Activated CD4-positive, alpha-beta T cell treated with anti-CD3 and anti-CD28 coated beads for 1 hour (primary cell): ENCODE measurements at places on chromosomes 12 and 14.

DNA sequence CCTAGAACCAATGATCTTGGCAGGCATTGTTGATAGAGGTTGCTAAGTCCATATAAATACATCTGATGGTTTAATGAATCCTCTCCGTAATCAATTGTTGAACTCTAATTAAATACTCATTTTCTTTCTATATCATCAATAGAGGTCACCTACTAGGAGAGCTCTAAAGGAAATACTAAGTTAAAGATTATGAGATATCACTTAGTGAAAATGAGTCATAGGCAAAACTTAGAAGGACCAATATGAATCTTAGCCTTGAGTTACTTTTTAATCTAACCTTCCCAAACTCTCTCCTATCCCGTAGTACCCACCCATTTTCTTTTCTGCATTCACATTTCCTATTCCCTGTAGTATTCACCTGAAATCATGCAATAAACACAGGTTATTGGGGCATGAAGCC lies 50.2 kb downstream of the MBIP start:
- no peak for DNase-seq

DNA sequence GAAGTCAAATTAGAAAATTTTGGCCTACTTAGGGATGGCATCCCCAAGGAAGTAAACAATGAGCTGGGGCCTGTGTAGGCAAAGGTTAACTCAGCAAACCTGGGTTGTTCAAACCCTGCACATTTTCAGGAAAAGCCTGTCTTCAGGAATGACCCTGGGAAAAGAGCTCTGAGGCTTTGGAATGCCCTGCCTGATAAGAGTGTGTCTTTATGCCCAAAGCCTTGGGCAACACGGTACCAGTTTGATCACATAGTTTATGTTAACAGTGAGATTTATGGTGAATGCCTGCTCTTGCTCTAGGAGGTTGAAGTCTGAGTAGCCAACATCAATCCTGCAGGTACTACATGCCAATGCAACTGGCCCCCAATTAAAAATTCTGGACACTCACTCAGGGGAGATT lies 28.2 kb upstream of the STAB2 start:
- no peak for DNase-seq

DNA sequence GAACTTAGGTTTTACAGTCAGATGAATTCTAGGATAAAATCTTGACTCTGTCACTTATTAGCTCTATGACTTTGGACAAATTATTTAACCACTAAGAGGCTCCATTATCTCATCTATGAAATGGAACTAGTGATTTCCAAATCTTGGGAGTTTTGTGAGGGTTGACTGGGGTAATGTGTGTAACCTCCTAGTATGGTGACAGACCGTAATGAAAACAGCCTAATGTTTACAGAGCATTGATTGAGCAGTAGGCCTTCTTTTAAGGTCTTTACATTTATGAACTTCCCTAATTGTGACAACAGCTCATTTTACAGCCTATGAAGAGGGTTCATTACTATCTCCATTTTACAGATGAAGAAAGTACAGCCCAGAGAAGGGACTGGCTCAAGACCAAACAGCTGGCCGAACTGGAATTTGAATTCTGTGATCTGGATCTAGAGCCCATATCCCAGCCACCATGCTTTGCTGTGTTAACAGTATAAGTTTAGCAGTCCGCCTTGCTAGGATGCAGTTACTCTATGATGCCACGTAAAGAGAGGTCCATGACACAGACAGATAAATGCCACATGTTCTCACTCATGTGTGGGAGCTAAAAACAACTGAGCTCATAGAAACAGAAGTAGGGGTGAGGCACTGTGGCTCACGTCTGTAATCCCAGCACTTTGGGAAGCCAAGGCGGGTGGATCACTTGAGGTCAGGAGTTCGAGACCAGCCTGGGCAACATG lies 9.1 kb upstream of the FBXL14 start:
- no peak for DNase-seq

DNA sequence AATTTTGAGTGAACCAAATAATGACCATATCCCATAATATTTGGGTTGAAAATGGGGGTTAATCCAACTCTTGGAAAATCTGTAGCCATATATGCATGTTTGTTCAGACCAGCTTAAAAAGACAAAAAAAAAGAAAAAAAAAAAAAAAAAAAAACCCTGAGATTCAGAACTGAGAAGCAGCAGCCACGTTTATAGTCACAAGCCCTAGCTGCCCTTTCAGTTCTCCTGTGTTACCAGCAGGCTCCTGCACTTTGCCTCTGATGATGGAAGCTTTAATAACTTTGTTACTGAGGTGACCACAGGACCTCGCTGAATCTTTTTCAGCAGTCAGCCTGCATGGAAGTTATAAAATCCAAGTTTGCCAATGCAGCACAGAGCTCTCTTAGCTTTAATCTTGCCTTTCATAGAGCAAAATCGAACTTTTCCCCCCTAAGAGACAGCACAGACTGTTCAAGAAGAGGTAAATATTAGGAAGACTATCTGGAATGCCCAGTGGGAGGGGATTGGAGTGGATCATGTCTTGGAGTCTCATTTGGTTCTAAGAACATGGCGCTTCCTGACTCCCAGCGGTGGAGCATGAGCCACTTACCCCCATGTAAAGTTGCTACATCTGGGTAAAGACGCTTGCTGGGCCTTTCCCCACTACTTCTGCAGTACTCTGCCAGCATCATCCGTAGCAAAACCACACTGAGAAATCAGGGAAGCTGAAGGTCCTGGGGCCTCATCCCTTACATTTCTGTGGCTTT lies 20.6 kb downstream of the GNG2 start:
- DNase-seq = no peak

DNA sequence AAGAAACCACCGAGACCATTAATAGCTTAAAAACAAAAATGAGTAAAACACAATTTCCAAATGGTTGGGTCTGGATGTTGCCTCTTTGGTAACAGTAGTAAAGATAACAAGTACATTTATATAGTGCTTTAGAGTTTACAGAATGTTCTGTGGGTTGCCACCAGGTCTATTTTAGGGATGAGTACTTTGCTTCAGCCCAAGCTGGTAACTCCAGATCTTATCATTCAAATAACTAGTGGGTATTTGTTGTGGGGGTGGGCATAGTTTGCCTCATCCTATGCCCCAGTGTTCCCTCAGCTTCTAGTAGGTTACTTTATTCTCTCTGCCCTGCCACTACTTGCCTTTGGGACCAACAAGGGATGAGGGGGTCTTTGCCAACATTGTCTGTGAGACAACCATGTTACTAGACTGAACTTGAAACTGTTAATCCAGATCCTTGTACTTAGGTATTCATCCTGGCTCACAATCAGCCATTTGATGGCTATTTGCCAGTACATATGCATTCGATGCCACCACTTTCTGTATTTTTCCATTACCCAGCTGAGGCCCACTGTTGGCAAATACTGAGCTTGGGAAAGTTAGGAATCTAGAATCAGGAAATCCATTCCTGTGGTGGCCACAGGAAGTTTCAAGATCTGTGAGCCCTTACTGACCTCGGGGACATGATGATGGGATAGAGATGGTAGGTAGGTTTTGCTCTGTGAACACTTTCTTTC lies 17.6 kb upstream of the AKAP6 start:
- no peak for DNase-seq

GRCh38 chr14:102495491-102496330 lies 13.9 kb downstream of the ANKRD9 start:
- DNase-seq = no peak

- DNase-seq = no peak
Measured at GRCh38 chr12:8082808-8083100, 680 bp downstream of the NECAP1 start.

- no peak for DNase-seq
Measured at GRCh38 chr12:112969547-112970306, 8.6 kb upstream of the OAS2 start.

GRCh38 chr12:120842595-120842994 lies 61.6 kb downstream of the SPPL3 start:
- no peak for DNase-seq
